ENCODE measurements at places on chromosomes 7 and 10. TPM values are rescaled to one million over a fixed set of nuclear protein-coding genes. Genes with fewer than 3 reads are reported as not detected.

The FGFBP3 gene
- total RNA-seq: 6.2 TPM

DNA sequence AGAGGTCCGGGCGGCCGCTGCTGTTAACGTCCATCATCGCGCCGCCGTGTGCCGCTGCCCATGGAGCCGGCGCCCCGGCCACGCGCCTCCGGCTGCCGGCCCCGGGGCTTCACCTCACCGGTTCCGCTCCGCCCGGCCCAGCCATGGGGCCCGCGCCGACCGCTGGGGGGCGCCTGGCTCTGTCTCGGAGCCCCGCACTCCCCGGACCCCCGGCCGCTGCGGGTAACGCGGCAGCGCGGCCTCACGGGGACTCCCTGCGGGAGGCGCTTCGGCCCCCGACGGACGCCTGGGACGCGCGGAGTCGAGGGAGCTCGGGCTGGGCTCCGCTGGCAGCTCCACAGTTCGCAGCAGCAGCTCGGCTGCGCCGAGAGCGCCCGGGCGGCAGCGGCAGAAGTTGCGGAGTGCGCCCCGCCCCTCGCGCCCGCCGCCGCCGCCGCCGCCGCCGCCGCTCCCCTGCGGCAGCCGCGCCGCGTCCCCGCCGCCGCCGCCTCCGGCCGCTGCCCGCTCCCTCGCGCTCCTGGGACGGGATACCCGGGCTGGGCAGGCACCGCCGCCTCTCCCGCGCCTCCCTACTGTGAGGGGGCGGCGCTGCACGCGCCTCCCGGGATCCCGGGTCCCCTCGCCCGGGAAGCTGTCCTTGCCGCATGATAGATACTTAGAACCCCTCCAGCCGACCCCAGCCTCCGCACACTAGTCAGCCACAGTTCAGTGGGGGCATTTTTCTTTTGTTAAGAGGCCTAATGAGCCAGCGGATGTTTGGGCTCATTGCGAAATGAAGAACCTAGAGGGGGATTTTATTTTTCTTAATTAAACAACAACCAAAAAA is at the start of gene HTR7:
Gene HTR7, minus strand, starts transcription at position 405 of the 826 bp plus-strand sequence. Its CDS starts 368 bp downstream, at position 37.
- peaks cover 11% of the 10 kb centered on the region for H3K4me1 ChIP-seq
- no peaks in the 10 kb centered on the region for H3K36me3 ChIP-seq
- peak; percentile 66 for DNase-seq
- no peak within 1 kb of the TSS for H3K27ac ChIP-seq
- peaks cover 41% of the 10 kb centered on the region for H3K27me3 ChIP-seq
- H3K4me3 ChIP-seq: peak within 1 kb of the TSS; percentile 6

The SOSTDC1 gene
- not detected for total RNA-seq

DNA sequence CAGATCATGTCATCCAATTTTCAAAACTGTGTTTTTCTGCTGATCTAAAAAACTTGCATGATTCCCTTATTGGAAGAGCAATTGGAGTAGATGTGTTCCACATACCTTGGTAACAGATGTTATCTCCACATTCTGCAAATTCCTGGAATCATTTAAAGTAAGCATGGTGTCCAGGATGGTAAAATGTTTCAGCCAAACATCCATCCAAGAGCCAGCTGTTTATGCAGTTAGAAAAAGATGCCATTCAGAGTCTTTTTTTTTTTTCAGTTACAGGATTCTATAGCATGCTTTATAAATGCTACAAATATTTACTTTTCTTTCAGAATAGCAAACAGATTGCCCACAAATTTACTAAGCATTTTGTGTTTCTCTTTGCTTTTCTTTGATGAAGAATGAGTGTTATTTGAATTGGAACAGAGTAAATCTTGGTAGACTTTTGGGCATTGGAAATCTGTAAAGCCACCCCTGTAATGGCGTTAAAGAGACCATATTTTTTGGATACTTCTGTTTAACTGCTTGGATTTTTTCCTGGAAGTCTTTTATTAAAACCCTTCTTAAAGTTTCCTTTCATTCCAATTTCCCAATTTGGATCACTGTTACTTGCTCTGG is 149.8 kb downstream of the GNAT3 start:
- no peaks in the 10 kb centered on the region for H3K4me1 ChIP-seq
- no peaks in the 10 kb centered on the region for H3K27me3 ChIP-seq
- H3K27ac ChIP-seq: no peak overlapping the region
- no peak overlapping the region for H3K4me3 ChIP-seq

GRCh38 chr7:18337048-18337809 is 158.3 kb upstream of the HDAC9 start:
- H3K27ac ChIP-seq: no peak overlapping the region
- no peaks in the 10 kb centered on the region for H3K36me3 ChIP-seq
- no peaks in the 10 kb centered on the region for H3K4me1 ChIP-seq
- no peak for DNase-seq
- no peaks in the 10 kb centered on the region for H3K27me3 ChIP-seq

GRCh38 chr10:75525067-75525466 is 93.6 kb downstream of the LRMDA start:
- no peak for DNase-seq

The TMEM176B gene
- 1.6 TPM for total RNA-seq

The ZP3 gene
- 2.8 TPM for total RNA-seq

- no peak for DNase-seq
- H3K4me3 ChIP-seq: no peak overlapping the region
- H3K4me1 ChIP-seq: peaks cover 6% of the 10 kb centered on the region
These were observed 5.8 kb upstream of the USP6NL start for GRCh38 chr10:11617233-11617632.

DNA sequence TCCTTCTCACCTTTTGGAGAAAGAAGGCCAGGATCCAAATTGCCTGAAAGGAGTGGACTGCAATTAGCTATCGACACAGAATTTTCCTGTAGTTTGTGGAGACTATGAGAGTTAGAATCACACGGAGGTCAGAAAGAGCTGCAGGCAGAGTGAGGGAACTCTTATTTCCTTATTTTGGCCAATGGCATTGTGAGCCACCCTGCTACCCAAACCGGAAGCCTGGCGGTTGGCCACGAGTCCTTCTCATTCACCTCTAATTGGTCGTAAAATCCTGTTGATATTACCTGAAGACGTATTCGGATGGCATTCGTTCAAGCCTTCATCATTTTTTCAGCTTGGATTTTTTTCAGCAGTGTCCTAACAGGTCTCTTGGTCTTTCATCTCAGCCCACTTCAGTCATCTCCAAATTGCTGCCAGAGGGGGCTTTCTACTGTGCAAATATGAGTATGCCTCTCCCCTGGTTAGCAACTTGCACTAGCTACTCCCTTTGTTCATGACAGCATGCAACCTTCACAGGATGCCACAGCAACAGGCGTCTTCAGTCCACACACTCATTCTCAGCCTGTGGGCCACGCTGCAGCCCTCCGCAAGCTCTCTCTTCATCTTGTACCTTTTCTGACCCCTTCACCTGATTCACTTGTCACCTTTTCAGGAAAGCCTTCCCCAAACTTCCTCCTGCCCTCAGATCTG is 66.9 kb downstream of the GATA3 start:
- no peaks in the 10 kb centered on the region for H3K36me3 ChIP-seq
- no peak for DNase-seq
- no peaks in the 10 kb centered on the region for H3K4me1 ChIP-seq
- no peak overlapping the region for H3K27ac ChIP-seq
- H3K4me3 ChIP-seq: no peak overlapping the region

GRCh38 chr7:85046534-85046933 is 140.3 kb downstream of the SEMA3D start:
- H3K27ac ChIP-seq: no peak overlapping the region
- no peak for DNase-seq
- no peaks in the 10 kb centered on the region for H3K4me1 ChIP-seq
- H3K36me3 ChIP-seq: no peaks in the 10 kb centered on the region
- H3K27me3 ChIP-seq: no peaks in the 10 kb centered on the region

- no peaks in the 10 kb centered on the region for H3K27me3 ChIP-seq
- DNase-seq: no peak
- H3K4me1 ChIP-seq: no peaks in the 10 kb centered on the region
- no peaks in the 10 kb centered on the region for H3K36me3 ChIP-seq
- no peak overlapping the region for H3K27ac ChIP-seq
These were observed 173.7 kb upstream of the KAT6B start for GRCh38 chr10:74652664-74653063.

The CDHR1 gene
- 0.12 TPM for total RNA-seq

The KIAA1549 gene
- total RNA-seq: 0.11 TPM

- H3K27ac ChIP-seq: no peak overlapping the region
- no peaks in the 10 kb centered on the region for H3K27me3 ChIP-seq
- no peak overlapping the region for H3K4me3 ChIP-seq
- H3K36me3 ChIP-seq: no peaks in the 10 kb centered on the region
- no peaks in the 10 kb centered on the region for H3K4me1 ChIP-seq
- DNase-seq: no peak
These were observed 200.6 kb downstream of the GLRX3 start for GRCh38 chr10:130336617-130337304.

- H3K4me1 ChIP-seq: peaks cover 17% of the 10 kb centered on the region
- H3K27ac ChIP-seq: peak overlapping the region; percentile 99
- H3K36me3 ChIP-seq: peaks cover 5% of the 10 kb centered on the region
- peak overlapping the region; percentile 49 for H3K4me3 ChIP-seq
- DNase-seq: peak; percentile 84
- no peaks in the 10 kb centered on the region for H3K27me3 ChIP-seq
These were observed 15.1 kb downstream of the PRSS2 start for GRCh38 chr7:142785841-142786250.

- no peak overlapping the region for H3K27ac ChIP-seq
- H3K4me3 ChIP-seq: no peak overlapping the region
- H3K36me3 ChIP-seq: peaks cover 6% of the 10 kb centered on the region
- peaks cover 90% of the 10 kb centered on the region for H3K4me1 ChIP-seq
These were observed 12.9 kb downstream of the MTPN start for GRCh38 chr7:135964274-135964673.

The AGMO gene
- not detected for total RNA-seq

DNA sequence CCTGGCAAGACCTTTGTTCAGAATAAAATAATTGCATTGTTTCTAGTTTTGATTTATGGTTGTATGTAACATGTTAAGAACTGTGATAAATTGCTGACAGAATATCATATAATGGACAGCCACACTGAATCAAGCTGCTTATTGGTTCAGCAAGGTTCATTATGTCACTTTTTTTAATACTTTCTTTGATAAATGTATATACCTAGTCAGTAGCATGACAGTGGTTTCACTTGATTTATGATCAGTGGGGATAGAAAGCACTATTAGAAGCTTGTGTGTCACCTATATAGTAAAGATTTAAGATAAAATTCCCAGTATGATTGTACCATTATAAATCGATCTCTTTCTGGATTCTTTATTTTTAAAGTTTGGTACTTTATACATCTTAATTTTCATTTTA is 4.5 kb downstream of the BUB3 start:
- no peak overlapping the region for H3K4me3 ChIP-seq
- DNase-seq: no peak
- H3K27me3 ChIP-seq: no peaks in the 10 kb centered on the region
- no peak overlapping the region for H3K27ac ChIP-seq
- H3K4me1 ChIP-seq: peaks cover 79% of the 10 kb centered on the region

- no peak for DNase-seq
- H3K27ac ChIP-seq: no peak overlapping the region
- H3K4me1 ChIP-seq: no peaks in the 10 kb centered on the region
- H3K4me3 ChIP-seq: no peak overlapping the region
These were observed 282.2 kb downstream of the PHTF2 start for GRCh38 chr7:78080811-78081210.

The AGAP6 gene
- total RNA-seq: 22.4 TPM

GRCh38 chr7:99372275-99373090 is 2.0 kb upstream of the ARPC1B start:
- no peak overlapping the region for H3K27ac ChIP-seq
- H3K4me1 ChIP-seq: peaks cover 25% of the 10 kb centered on the region
- H3K36me3 ChIP-seq: peaks cover 7% of the 10 kb centered on the region
- no peaks in the 10 kb centered on the region for H3K27me3 ChIP-seq
- no peak overlapping the region for H3K4me3 ChIP-seq

GRCh38 chr10:70672165-70673042 is at the start of gene ADAMTS14:
ADAMTS14 (plus strand) TSS chr10:70672506; CDS start chr10:70672803, 297 bp downstream.
- peaks cover 5% of the 10 kb centered on the region for H3K27me3 ChIP-seq
- H3K4me3 ChIP-seq: no peak within 1 kb of the TSS
- H3K36me3 ChIP-seq: no peaks in the 10 kb centered on the region
- no peak within 1 kb of the TSS for H3K27ac ChIP-seq
- no peaks in the 10 kb centered on the region for H3K4me1 ChIP-seq

GRCh38 chr10:84401854-84402611 is 73.6 kb downstream of the CCSER2 start:
- no peaks in the 10 kb centered on the region for H3K36me3 ChIP-seq
- H3K4me1 ChIP-seq: no peaks in the 10 kb centered on the region
- H3K27ac ChIP-seq: no peak overlapping the region
- DNase-seq: no peak
- no peak overlapping the region for H3K4me3 ChIP-seq
- H3K27me3 ChIP-seq: no peaks in the 10 kb centered on the region

DNA sequence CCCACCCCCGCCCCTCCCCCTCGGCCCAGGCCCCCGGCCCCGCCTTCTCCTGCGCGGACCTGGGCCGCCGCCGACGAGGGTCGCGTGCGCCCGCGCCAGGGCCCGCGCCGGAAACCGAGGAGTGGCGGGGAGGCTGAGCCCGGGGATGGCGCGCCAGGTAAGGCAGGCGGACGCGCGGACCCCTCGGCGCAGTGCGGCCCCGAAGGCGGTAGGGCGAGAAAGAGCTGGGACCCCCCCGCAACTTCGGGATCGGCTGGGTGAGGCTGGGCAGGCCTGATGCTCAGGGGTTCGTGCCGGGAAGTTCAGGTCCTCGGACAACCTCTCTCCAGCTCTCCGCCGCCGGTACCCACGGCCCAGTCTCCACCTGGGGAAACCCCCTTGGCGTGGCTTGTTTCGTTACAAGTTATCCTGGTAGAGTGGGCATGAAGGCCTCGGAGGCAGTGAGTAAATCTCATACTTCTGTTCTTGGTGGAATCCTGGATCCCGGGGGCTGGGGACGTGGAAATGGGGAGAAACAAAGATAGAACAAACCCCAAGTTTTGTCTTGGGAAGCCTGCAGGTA is 58.4 kb downstream of the ZNF467 start:
- H3K27ac ChIP-seq: peak overlapping the region; percentile 62
- peak overlapping the region; percentile 50 for H3K4me3 ChIP-seq
- peak; percentile 49 for DNase-seq
- H3K4me1 ChIP-seq: peaks cover 23% of the 10 kb centered on the region
- no peaks in the 10 kb centered on the region for H3K36me3 ChIP-seq

GRCh38 chr7:40356871-40357709 is 222.3 kb downstream of the SUGCT start:
- DNase-seq: no peak
- no peak overlapping the region for H3K27ac ChIP-seq
- H3K4me1 ChIP-seq: no peaks in the 10 kb centered on the region
- no peak overlapping the region for H3K4me3 ChIP-seq
- H3K27me3 ChIP-seq: no peaks in the 10 kb centered on the region

DNA sequence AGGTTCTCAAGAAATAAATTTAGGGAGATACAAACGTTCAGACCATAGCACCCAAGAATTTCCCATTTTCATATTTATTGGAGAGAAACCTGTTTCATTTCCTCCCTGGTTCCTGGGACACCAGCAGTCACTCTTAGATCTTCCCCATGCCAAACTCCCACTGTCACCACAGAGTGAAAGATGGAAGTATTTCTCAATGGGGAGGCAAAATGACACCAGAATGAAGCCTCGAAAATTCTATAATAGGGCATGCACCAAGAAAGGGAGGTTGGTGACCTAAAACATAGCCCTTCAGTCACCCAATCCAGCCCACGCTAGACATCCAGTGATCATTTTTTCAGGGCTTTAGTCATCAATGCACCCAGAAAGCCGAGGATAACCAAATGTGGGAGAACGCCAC is 148.1 kb upstream of the PLXDC2 start:
- DNase-seq: no peak
- H3K4me3 ChIP-seq: no peak overlapping the region
- no peaks in the 10 kb centered on the region for H3K27me3 ChIP-seq
- no peaks in the 10 kb centered on the region for H3K4me1 ChIP-seq
- no peak overlapping the region for H3K27ac ChIP-seq
- no peaks in the 10 kb centered on the region for H3K36me3 ChIP-seq
